SK-N-SH (cell line): ENCODE measurements at places on chromosomes 5 and 9. TPM values are rescaled to one million over a fixed set of nuclear protein-coding genes. Genes with fewer than 3 reads are reported as not detected.

The LURAP1L gene
- polyA plus RNA-seq = 3.4 and 4.0 TPM in 2 replicates

The IL13 gene
- 0.05 and 0.08 TPM in 2 replicates for polyA plus RNA-seq

The FGD3 gene
- not detected in 2 replicates for polyA plus RNA-seq

The ZNF883 gene
- 2.0 and 2.3 TPM in 2 replicates for polyA plus RNA-seq

The EDIL3 gene
- 51.5 and 82.9 TPM in 2 replicates for polyA plus RNA-seq

The ANKRD31 gene
- 0.05 and 0.06 TPM in 2 replicates for polyA plus RNA-seq

The CCDC183 gene
- polyA plus RNA-seq = 5.3 and 6.8 TPM in 2 replicates

The CXCL14 gene
- polyA plus RNA-seq = 0.05 and 0.08 TPM in 2 replicates

The IFNA6 gene
- polyA plus RNA-seq = not detected in 2 replicates
